Subcutaneous adipose tissue (tissue), 4 donors: ENCODE measurements at places on chromosomes 7 and 10. TPM values are rescaled to one million over a fixed set of nuclear protein-coding genes. Genes with fewer than 3 reads are reported as not detected.

AFAP1L2 gene
- 2.7 TPM for total RNA-seq

JAZF1 gene
- total RNA-seq = 35.9 TPM

MYO3A gene
- total RNA-seq = 0.19 TPM

KLF14 gene
- total RNA-seq = 0.51 TPM

TPK1 gene
- total RNA-seq = 8.0 TPM

PPIF gene
- 13.0 TPM for total RNA-seq

THNSL1 gene
- 1.8 TPM for total RNA-seq

CD36 gene
- total RNA-seq = 6,827 TPM
